Activated T-cell treated with anti-CD3 and anti-CD28 coated beads, Interleukin-2, amount 50 U/mL, for 24 hours (primary cell): ENCODE measurements at places on chromosomes 11 and 22.

DNA sequence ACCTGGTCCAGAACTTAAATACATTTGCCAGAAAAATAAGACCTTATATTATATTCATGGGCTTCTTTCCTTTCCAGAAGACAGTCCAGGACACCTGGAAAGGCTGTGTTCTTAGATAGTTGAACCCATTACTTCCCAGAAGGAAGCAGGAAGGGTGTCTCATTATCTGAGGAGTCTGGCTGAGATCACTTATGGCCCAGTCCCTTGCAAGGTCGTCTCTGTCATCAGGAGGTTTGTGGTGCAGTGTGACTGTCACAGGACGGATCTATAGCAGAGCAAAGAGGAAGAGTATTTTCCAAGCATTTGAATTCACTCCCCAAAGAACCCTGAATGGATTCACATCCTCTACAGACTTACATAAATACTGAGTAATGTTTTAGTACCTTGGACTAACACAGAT is 270.7 kb upstream of the MTNR1B start:
- DNase-seq, result no peak

DNA sequence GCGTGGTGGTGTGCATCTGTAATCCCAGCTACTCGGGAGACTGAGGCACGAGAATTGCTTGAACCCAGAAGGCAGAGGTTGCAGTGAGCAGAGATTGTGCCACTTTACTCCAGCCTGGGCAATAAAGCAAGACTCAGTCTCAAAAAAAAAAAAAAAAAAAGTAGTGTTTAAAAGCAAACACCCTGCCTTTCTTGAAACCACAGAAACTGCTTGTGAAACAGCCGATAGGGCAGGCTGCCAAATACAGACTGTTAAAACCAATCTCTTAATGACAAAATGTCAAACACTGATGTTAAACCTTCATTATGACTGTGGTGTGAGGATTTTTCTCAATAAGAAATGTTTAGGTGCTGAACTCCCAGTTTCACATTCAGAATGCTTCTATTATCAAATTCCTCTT is 27.3 kb downstream of the MARK2 start:
- peak; percentile 76 for DNase-seq

- no peak for DNase-seq
Measured at GRCh38 chr22:44730490-44731356, 21.7 kb upstream of the ARHGAP8 start.

GRCh38 chr11:86370171-86370570 is 4.5 kb upstream of the CCDC81 start:
- DNase-seq, result no peak

- no peak for DNase-seq
Measured at GRCh38 chr22:38177926-38178604, 3.6 kb downstream of the PLA2G6 start.

DNA sequence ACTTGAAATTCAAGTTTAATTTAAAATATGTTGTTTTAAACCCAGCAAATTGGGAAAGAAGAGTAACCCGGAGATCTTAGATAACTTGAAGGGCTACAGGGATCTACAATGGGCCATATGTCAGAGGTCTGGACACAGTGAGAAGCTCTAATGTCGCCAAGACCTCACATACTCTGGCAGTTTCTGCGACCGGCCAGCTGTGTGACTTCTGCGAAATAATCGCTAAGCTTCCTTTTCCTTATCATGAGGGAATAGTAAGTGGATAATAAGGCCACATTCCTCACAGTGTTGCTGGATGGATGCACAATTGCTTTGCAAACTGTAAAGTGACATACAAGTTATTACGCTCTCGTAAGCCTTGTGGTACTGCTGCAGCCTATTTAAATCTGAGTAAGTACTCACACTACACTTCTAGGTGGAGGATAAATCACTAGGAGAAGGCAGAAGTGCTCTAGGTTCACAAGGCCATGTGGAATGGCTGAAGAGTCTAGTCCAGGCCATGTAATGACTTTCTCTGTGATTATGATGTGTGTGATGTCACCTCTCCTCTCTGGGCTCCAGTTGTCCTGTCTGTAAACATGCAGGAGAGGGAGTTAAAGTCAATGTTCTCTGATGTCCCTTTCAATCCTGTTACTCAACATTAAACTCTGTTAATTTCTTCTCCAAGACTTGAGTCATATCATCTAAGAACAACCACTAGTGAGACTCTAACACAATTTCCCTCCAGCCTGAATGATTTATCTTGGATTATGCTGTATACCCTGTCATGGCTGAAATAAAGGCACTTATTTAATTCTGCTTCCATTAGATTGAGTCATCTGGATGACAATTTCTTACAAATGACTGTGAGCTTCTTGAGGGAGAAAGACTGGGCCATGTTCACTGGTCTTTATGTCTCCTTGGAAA is 192.6 kb upstream of the NARS2 start:
- no peak for DNase-seq

DNA sequence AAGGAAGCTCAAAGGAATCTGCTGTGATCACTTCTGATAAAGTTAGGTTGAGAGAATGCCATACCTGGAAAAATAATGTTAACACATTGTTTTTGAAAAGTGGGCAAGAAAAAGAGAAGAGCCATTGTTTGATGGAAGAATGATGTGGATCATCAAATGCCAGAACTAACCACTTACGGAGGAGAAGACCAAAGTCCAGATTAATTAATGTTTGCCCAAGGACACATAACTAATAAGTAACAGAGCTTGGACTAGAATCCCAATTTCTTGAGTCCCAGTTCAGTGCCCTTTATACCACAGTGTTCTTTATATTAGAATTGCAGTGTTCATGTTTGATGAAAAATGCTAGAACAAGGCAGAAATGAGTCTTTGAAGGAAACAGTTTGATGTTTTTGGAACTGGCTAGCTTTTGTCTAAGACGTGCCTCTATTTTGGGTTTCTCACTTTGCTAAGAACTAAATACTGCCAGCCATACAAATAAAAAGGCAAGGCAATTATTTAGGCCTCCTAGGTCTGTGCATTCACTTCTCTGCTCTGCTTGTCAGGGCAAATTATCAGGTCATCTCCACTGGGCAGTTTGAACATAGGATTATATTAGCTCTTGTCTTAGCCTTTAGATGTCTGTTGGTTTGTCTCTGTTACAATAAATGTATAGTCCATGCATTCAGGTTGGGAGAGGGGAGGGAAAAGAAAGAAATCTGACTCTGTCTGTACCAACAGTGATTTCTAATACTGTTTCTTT is 72.3 kb downstream of the TRIM44 start:
- DNase-seq, result no peak

DNA sequence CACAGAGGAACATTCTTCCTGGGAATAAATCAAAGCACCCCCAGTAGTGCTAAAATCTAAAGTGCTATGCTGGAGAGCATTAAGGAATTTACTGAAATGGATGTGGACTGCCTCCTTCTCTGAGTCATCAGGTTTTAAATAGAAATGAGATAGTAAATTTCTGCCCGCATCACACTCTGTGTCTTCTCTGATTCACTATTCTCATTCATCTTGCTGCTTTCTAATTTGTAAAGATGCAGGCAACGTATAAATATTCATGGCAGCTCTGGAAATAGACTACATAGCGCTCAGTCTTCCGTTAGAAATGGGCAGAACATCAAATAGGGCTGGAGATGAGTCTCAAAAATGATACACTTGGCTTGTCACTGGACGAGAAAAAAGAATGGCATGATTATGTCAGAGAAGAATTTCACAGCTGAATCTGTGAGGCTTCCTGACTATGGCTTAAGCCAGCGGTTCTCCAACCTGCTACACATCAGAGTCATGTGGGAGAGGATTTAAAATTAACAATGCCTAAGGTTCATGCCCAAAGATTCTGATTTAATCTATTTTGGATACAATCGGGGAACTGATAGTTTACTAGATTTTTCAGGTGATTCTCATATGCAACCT is 178.2 kb downstream of the LRRC4C start:
- no peak for DNase-seq

GRCh38 chr11:60370252-60370810 is 8.0 kb upstream of the MS4A7 start:
- no peak for DNase-seq

DNA sequence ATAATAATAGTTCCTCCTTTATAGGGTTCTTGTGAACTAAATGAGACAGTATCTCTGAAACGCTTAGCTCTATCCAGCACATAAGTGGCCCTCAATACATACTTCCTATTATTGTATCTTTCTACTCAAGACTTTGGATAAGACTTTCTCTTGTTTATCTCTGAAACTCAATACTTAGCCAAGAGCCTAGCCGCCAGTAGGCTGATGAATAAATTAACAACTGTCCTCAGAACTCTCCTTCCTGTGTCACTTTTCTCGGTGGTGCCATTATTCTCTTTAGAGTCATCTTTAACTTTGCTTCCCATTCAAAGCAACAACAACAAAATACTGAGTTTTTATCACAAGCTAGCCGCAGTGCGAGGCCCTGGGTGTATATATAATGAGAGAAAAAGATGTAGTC is 86.9 kb downstream of the FAM83F start:
- no peak for DNase-seq

- no peak for DNase-seq
Measured at GRCh38 chr11:122692444-122692843, 36.9 kb downstream of the UBASH3B start.

GRCh38 chr11:13225038-13226001 is 52.3 kb upstream of the BMAL1 start:
- no peak for DNase-seq

DNA sequence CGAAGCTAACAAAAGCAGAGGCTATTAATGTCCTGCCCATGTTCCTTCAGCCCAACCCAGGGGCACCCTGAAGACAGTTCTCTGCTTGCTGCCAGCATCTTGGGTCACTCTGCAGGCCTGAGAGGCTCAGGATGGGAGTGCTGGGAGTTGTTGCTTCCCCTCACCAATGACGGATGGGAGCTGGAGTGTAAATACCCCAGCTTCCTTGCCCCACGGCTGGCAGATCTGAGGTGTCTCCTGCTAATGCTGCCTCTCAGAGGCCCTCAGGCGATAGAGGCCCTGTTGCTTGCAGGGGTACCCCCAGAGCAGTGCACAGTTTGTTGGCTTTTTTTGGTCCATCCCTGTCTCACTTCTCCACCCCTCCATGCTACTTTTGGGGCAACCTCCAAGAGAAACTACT is 32.9 kb downstream of the IFT27 start:
- no peak for DNase-seq

DNA sequence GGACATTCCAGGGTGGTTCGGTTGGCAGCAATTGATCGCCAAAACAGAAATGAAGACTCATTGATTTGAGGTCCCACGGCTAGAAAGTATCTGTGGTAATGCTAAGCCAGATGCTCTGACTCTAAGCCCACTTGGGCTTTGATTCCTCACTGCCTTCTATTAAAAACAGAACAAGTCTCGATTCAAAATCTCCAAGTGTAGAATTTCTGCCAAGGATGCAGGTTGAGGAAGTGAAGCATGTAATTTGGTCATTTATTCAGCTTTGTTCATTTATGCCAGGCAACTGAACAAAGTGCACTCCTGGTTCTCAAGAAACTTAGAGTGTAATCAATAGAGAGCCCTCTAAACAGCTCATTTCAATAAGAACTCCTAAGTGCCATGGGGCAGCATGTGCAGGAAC is 2.3 kb upstream of the CEP295 start:
- no peak for DNase-seq

DNA sequence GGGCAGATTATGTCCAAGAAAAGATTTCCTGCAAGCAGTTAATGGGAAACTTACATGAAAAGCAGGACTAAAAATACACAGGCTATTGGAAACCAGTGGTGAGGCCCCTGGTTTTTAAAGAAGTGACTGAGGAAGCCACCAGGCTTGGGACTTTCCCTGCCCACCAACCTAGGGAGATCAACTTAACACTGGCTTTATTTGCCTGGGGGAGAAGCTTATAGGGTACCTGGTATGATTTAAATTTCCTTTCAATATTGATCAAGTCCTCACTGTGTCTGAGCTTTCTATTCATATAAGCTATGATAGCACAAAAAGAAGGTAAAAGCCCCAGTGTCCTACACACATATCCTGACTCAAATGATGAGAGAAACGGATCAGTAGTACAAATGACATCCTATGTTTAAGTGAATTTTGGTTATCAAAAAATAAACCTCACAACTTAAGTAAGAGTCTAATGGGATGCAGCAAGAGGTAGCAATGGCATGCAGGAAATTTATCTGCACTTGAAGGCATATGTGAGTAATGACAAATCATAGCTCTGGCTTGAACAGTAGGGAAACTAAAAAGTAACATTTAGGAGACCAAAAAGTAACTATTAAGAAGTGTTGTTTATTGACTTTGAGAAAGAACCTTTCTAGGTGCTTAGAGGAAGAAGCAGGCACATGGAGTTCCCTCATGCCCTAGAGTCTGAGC is 85.3 kb downstream of the GAB2 start:
- no peak for DNase-seq

- DNase-seq, result peak; percentile 60
Measured at GRCh38 chr11:313304-313786, 495 bp upstream of the IFITM1 start.

- DNase-seq, result no peak
Measured at GRCh38 chr11:128704517-128704916, 10.6 kb downstream of the FLI1 start.
